ENCODE measurements at places on chromosomes 12 and 14. TPM values are rescaled to one million over a fixed set of nuclear protein-coding genes. Genes with fewer than 3 reads are reported as not detected.

Gene RHEBL1
- total RNA-seq: 5.2 TPM

Gene LTBR
- total RNA-seq: 84.7 TPM

Gene A2M
- total RNA-seq: not detected

Gene SOX5
- total RNA-seq: 0.05 TPM

Gene TAS2R10
- total RNA-seq: 0.37 TPM

Gene ST8SIA1
- 2.5 TPM for total RNA-seq

Gene OTOGL
- total RNA-seq: 0.02 TPM

Gene AHNAK2
- total RNA-seq: 52.6 TPM

Gene SNRPF
- 28.3 TPM for total RNA-seq

Gene CRY1
- 11.5 TPM for total RNA-seq

Gene CISTR
- not detected for total RNA-seq

DNA sequence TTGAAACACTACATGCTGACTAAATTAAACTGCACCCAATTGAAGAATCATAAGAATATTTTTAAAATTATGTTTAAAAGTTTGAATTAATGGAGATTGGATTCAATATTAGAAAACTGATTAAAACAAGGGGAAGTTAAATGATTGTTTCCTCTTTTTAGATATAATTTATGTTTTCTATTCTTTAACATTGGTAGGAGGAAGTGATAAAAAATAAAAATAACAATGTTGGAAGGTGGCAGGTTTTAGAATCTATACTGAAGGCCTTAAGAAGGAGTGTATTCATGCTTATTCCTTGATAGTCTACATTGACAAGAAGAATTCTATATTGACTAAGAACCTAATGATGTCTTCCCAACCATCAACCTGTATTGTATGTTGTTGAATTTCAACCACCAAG is 168.1 kb downstream of the PDZRN4 start:
- no peak for DNase-seq

DNA sequence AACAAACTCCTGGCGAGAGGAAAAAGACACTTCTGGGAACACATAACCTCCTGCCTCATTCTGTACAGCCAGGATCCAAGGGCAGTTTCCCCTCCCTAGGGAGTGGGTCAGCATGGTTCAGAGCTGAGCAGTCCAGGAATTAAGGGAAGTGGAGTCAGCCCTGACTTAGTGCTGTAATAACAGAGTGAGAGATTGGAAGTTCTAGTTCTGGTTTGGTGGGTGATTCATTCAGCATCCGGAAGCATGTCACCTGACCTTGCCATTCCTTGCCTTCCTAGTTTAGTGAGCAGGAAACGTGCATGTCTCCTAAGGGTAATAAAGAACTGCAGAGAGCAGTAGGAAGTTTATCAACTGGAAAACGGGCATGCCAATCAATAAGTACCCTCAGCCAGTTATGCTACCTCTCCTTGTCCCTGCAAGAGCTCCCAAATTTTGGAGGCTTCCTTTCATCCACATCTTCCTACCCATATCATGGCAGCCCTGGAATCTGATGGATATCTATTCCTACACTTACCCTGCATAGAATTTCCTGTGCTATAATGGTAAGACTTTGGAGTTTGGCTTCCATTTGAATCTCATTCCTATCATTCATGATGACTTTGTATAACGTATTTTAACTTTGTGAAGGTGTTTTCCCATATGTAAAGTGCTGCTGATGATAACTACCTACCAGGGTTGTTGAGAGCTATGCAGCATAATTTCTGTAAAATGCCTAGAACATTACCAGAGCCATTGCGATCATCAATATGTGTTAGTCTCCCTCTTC is 28.5 kb upstream of the MAGOHB start:
- peak; percentile 80 for DNase-seq

DNA sequence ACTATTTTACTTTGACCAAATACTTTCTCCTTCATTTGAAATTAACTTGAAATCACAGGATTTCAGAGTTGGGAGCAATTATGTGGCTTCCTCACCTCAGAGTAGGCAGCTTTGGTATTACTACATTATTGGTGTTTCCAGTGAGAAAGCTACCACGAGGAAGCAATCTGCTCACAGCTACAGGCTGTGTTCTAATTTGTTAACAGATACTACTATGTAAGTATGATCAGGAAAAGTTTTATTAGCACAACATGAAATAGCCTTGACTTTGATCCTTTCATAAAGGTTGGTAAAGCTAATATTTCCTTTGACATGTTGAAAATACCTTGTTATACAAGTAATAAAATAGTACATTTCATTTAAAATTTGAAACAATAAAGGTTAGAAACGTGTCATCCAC is 30.6 kb downstream of the TAOK3 start:
- no peak for DNase-seq

GRCh38 chr14:100100032-100100703 is 34.9 kb downstream of the EVL start:
- no peak for DNase-seq

GRCh38 chr14:32382704-32383103 is 53.6 kb downstream of the AKAP6 start:
- DNase-seq: peak; percentile 66

- peak; percentile 89 for DNase-seq
These were observed 71.2 kb downstream of the VCPKMT start for GRCh38 chr14:50045039-50045711.

DNA sequence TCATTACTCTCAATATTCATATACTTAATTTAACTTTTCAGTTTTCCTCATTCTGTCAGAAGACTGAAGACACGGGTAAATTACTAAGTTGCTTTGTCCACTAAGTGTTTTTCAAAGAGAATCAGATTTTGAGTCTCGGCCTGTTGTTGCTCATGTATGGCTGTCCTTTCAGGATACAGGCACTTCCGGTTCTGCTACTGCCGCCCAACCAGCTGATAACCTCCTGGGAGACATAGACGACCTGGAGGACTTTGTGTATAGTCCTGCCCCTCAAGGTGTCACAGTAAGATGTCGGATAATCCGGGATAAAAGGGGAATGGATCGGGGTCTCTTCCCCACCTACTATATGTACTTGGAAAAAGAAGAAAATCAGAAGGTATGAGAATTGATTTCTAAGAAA is 28.3 kb upstream of the TEAD4 start:
- DNase-seq: no peak

DNA sequence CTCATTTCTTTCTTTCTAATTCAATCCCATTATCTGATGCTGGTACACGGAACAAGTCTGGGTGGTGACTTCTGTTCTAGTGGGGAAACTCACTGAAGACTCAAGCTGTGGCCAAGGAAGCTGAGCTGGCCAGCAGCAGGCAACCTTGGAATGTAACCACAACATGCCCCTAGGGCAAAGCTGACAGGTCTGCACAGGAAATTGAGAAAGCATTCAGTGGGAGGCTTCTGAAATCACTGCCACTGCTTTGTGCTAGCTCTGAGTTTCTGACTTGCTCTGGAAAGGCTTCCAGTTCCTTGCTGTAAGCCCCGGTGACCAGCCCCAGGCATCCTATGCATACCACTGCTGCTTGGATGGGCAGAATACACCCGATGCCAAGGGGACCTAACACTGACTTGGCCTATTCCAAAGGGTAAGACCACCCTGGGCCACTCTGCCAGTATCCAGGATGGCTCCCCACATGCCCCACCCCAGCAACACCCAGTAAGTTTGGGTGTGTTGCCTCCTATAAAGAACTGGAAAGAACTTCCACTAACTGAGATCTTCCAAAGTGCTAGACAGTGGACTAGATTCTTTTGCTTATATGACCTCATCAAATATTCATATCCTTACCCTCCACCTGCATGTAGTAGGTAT is 84.5 kb upstream of the CDKN3 start:
- DNase-seq: peak; percentile 96

- DNase-seq: no peak
These were observed 7.7 kb upstream of the DCP1B start for GRCh38 chr12:2011643-2012607.

DNA sequence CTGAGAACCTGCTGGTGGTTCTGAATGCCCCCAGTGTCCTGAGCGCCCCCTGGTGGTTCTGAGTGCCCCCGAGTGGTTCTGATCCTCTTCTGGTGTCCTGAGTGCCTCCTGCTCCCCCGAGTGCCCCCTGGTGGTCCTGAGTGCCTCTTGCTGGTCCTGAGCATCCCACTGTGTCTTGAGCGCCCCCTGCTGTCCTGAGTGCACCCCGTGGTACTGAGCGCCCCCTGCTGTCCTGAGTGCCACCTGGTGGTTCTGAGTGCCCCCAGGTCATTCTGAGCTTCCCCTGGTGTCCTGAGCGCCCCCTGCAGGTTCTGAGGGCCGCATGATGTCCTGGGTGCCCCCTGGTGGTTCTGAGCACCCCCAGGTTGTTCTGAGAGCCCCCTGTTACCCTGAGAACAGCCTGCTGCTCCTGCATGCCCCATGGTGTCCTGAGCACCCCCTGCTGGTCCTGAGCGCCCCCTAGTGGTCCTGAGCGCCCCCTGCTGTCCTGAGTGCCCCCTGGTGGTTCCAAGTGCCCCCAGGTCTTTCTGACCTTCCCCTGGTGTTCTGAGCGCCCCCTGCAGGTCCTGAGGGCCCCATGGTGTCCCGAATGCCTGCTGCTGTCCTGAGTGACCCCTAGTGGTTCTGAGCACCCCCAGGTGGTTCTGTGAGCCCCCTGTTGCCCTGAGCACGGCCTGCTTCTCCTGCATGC is 1165.4 kb downstream of the TMEM121 start:
- peak; percentile 1 for DNase-seq

DNA sequence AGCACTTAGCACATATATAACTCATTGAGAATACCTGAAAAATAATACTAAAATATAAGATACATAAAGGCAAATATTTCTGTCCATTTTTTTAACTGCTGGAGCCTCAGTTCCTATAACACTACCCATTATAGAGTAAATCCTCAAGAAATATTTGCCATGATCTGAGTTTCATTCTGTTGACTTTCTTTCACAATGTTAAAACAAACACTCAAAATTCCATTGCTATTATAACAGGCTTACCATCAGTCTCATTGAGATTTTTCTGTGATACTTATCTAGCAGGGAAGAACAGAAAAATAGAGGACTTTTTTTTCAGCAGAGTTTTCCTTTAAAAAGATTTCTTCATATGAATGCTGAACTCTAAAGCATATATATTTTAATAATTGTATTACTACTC is 24.5 kb downstream of the LMO3 start:
- no peak for DNase-seq

DNA sequence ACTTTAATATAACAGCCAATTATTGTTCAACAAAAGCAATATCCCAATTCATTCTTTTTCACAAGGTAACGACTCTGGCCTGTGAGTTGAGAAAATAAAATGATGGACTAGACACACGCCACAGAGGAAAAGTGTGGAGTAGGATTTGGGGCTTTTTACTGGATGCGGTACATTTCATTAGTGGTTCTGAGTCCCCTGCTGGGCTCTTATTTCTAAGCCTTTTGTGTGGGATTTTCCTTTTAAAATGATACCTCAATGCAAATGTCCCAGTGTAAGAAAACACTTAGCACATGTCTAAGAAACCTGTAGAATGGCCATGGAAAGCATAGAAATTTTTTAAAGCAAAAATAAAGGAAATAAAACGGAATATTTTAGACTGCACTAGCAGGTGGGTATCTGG is 73.4 kb downstream of the C12orf42 start:
- DNase-seq: no peak

- no peak for DNase-seq
These were observed 67.1 kb upstream of the KIF21A start for GRCh38 chr12:39510001-39510400.

DNA sequence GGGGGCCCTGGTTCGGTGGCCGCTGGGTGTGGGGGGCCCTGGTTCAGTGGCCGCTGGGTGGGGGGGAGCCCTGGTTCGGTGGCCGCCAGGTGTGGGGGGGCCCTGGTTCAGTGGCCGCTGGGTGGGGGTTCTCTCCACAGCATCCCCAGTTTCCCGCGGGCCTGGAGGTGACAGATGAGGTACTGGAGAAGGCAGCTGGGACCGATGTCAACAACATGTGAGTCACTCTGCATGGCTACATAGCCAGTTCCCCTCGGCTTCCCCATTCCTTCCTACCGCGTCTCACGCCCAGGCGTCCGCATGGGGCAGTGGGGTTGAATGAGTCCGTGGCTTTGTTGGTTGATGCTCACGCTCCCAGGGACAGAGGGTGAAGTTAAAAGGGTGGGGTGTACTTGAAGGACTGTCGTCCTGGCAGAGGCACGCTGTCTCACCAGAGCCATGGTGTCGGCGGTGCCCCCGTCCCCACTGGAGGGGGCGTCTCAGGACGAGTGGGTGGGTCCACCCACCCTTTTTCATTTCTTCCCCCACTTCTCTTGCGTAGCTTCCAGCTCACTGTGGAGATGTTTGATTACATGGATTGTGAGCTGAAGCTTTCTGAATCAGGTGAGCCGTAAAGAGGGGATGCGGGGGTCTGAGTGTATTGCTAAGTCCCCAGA is 15.6 kb downstream of the HIP1R start:
- no peak for DNase-seq

- DNase-seq: no peak
These were observed 52.9 kb downstream of the LGMN start for GRCh38 chr14:92695562-92695961.

GRCh38 chr12:116432314-116432750 is 126.8 kb upstream of the MAP1LC3B2 start:
- no peak for DNase-seq

- no peak for DNase-seq
These were observed 172.0 kb downstream of the TRHDE start for GRCh38 chr12:72444125-72444524.

GRCh38 chr12:29067430-29067829 is 81.6 kb upstream of the FAR2 start:
- no peak for DNase-seq

- no peak for DNase-seq
These were observed 375.7 kb downstream of the NELL2 start for GRCh38 chr12:44500423-44500822.

DNA sequence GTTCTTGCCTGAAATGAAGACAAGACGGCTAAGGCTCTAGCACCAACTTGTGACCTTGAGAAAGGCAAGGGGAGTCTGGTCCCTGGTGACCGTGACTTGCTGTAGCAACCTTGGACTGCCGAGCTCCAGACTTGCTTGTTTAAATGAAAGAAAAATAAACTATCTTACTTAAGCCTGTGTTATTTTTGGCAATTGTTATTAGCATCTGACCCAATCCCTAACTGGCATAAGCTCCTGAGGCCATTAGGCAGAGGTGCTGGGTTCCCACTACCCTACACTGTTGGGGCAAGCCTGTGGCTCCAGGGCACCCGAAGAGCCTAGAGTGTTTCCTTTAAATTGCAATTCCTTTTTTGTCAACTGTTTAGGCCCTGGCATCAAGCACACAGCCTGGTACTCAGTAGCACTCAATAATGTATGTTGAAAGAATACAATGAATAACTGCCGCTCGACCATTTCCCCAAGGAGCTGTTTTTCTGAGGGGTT is 106.9 kb upstream of the HIF1A start:
- no peak for DNase-seq

GRCh38 chr14:71452539-71452938 is 479.7 kb upstream of the RGS6 start:
- DNase-seq: no peak

- DNase-seq: peak; percentile 91
These were observed 3.4 kb downstream of the RHOF start for GRCh38 chr12:121789800-121790728.

GRCh38 chr14:72196237-72197015 is 264.2 kb downstream of the RGS6 start:
- no peak for DNase-seq

All from HT1080 (cell line).